ENCODE measurements at places on chromosomes 2 and 18.

DNA sequence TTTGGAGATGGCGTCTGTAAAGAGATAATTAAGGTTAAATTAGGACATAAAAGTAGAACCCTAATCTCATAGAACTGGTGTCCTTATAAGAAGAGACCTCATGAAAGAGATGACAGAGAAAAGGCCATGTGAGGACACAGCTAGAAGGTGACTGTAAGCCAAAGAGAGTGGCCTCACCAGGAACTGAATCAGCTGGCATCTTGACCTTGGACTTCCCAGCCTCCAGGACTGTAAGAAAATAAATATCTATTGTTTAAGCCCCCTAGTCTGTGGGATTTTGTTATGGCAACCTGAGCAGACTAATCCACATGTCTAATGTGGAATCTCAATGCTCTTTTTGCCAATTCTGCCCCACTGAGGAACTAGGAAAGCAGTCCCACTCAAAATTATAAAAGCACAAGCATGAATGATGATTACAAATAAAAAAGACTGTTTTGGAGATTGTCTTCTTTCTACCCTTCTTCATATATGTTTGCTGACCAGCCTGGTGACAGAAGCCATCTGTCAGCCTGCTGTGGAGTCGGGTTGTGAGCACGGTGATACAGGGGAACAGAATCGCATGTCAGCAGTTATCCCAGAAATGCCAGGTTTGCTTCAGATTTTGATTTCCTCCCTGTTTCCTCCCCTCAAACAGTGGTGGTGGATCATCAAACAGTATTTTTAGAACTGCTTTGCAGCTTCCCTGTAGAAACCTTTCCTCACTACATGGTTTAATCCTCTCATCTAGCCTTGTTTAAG lies 54.2 kb downstream of the INPP4A start:
- H3K36me3 ChIP-seq: peaks cover 11% of the 10 kb centered on the region
- peaks cover 15% of the 10 kb centered on the region for H3K4me1 ChIP-seq
- no peaks in the 10 kb centered on the region for H3K27me3 ChIP-seq

DNA sequence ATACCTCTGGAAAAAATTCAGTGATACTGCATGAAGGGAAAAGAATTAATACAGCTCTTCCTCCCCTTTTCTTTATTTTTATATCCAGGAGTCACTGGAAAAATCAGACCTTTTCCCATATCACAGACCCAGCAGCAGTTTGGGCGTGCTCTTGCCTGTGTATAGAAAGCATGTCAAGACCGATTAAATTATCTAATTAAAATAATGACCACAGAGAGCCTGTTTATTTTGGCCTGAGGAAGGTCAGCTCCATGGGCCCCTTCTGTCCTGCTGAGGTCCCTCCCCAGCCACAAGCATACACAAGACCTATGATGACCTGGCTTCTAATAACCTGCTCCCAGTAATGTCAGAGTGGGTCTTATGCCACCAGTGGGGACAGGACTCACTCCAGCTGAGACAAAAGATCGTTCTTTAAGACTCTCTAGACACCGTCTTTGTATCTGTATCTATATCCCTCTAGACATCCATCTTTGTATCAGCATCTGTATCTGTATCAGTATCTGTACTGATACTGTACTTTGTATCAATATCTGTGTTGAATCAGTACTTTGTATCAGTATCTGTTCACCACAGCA lies 147.8 kb downstream of the VAPA start:
- H3K27me3 ChIP-seq: peaks cover 3% of the 10 kb centered on the region
- H3K4me3 ChIP-seq: no peak overlapping the region
- DNase-seq: no peak
- no peak overlapping the region for H3K27ac ChIP-seq
- no peaks in the 10 kb centered on the region for H3K36me3 ChIP-seq

GRCh38 chr2:235086481-235087184 lies 134.8 kb downstream of the SH3BP4 start:
- H3K4me1 ChIP-seq: no peaks in the 10 kb centered on the region
- DNase-seq: no peak
- H3K27me3 ChIP-seq: no peaks in the 10 kb centered on the region
- no peak overlapping the region for H3K4me3 ChIP-seq

GRCh38 chr18:53603276-53603675 lies 621.2 kb downstream of the MBD2 start:
- H3K27ac ChIP-seq: no peak overlapping the region
- no peak overlapping the region for H3K4me3 ChIP-seq
- peaks cover 2% of the 10 kb centered on the region for H3K27me3 ChIP-seq
- DNase-seq: no peak
- H3K36me3 ChIP-seq: no peaks in the 10 kb centered on the region
- no peaks in the 10 kb centered on the region for H3K4me1 ChIP-seq

DNA sequence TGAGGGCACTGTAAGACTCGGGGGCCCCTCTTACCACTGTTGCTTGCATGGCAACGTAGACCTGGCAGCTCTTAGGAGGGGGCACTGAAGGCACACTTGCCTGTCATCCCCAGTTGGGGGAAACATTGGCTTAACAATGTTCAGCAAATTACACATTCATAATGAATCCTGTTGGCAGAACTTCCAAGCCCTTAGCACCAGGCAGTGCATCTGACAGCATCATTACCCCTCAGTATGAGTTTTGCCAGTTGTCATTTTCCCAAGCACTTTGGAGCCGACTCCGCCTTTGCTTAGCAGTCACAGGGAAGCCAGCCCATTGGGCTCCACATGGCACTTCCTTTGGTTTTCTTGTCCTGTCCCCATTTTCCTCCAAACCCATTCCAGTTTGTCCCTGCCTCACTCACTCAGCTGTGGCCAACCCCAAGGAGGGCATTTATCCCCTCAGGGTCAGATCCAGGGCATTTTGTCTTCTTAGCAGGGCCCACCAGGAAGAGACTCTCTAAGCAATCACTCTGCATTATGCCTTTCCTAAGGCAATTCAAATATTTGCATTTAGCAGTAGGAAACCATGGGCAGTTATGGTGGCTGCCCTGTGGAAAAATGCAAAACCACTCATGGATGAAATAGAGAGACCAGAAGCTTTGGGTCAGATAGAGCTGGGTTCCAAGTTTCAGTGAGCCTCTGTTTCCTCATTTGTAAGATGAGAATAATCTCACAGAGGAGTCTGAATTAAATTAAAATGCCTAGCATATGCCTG lies 73.9 kb downstream of the VSNL1 start:
- H3K4me3 ChIP-seq: no peak overlapping the region
- DNase-seq: no peak
- H3K27ac ChIP-seq: no peak overlapping the region
- no peaks in the 10 kb centered on the region for H3K36me3 ChIP-seq
- no peaks in the 10 kb centered on the region for H3K27me3 ChIP-seq

DNA sequence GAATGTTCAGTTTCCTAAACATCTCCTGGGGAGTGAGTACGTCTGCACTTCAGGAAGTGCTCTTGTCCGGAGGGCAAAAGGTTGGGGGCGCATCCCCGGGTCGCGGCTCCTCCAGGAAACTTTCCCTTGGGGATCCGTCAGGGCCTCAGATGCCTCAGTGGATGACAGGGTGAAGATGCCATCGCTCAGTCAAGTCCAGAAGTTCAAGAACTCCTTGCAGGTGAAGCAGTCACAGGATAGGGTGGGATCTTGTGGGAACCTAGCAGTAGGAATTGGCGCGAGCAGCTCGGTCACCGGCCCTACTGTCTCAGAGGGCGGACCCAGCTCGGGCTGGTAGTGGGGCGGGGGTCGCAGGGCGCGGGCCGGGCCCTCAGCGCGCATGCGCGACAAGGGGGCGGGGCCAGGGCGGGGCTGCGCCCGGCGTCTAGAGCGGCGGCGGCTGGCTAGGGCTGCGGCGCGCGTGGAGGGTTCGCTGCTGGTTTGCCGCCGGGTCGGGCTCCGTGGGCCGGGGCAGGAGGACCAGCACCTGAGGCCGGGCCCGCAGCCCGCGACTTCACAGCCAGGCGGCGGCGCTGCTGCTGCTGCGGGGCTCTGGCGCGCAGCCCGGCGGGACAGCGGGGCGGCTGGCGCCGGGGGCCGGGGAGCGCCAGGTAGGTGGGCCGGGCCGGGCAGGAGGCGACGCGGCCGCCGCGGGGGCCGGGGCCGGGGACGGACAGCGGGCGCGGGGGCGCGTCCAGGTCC lies at the start of gene INPP4A:
Gene INPP4A (plus strand): TSS at position 423 of the 741 bp plus-strand sequence. CDS start 75,191 bp downstream, outside the sequence.
- H3K36me3 ChIP-seq: peaks cover 3% of the 10 kb centered on the region
- H3K4me3 ChIP-seq: peak within 1 kb of the TSS; percentile 86
- peak within 1 kb of the TSS; percentile 83 for H3K27ac ChIP-seq
- no peaks in the 10 kb centered on the region for H3K27me3 ChIP-seq
- DNase-seq: no peak

- no peaks in the 10 kb centered on the region for H3K27me3 ChIP-seq
- DNase-seq: no peak
These were observed 5.7 kb upstream of the SPATS2L start for GRCh38 chr2:200300638-200301314.

- H3K27me3 ChIP-seq: no peaks in the 10 kb centered on the region
- no peaks in the 10 kb centered on the region for H3K4me1 ChIP-seq
- DNase-seq: no peak
These were observed 173.5 kb downstream of the UBE2E3 start for GRCh38 chr2:181153886-181154285.

GRCh38 chr2:234961784-234962183 lies 10.0 kb downstream of the SH3BP4 start:
- no peak for DNase-seq
- H3K36me3 ChIP-seq: no peaks in the 10 kb centered on the region
- no peak overlapping the region for H3K4me3 ChIP-seq
- H3K27ac ChIP-seq: no peak overlapping the region

- DNase-seq: no peak
- no peak overlapping the region for H3K27ac ChIP-seq
- H3K4me1 ChIP-seq: peaks cover 9% of the 10 kb centered on the region
- peaks cover 2% of the 10 kb centered on the region for H3K27me3 ChIP-seq
- no peaks in the 10 kb centered on the region for H3K36me3 ChIP-seq
- peak overlapping the region; percentile 80 for H3K4me3 ChIP-seq
These were observed 793 bp downstream of the NR4A2 start for GRCh38 chr2:156331572-156332283.

DNA sequence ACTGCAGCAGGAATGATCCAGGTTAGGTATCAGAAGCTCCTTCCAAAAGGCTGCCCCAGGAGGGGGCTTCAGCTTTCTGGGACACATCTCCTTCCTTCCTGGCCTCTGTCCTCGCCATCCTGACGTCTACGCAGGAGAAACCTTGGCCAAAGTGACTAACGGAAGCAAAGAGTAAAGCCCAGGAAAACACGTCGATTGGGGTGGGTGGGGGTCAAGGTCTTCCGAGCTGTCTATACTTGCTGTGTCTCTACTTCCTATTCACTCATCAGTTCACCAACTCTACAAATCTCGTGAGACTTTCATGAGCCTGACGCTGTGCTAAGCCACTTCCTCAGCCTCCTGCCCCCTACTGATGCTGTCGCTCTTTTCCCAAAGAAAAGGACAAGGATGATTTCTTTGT lies 212.6 kb downstream of the TNS1 start:
- peak overlapping the region; percentile 63 for H3K4me3 ChIP-seq
- no peaks in the 10 kb centered on the region for H3K27me3 ChIP-seq
- H3K4me1 ChIP-seq: peaks cover 3% of the 10 kb centered on the region
- no peak overlapping the region for H3K27ac ChIP-seq
- H3K36me3 ChIP-seq: no peaks in the 10 kb centered on the region

DNA sequence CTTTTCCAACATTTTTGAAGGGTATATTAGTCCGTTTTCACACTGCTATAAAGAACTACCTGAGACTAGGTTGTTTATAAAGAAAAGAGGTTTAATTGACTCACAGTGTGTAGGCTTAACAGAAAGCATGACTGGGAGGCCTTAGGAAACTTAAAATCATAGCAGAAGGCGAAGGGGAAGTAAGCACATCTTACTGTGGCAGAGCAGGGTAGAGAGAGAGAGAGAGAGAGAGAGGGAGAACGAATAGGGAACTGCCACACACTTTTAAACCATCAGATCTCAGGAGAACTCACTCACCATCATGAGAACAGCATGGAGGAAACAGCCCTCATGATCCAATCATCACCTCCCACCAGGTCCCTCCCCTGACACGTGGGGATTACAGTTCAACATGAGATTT lies 420.3 kb downstream of the SOCS6 start:
- no peaks in the 10 kb centered on the region for H3K27me3 ChIP-seq
- H3K4me3 ChIP-seq: no peak overlapping the region
- no peak overlapping the region for H3K27ac ChIP-seq
- no peaks in the 10 kb centered on the region for H3K36me3 ChIP-seq

DNA sequence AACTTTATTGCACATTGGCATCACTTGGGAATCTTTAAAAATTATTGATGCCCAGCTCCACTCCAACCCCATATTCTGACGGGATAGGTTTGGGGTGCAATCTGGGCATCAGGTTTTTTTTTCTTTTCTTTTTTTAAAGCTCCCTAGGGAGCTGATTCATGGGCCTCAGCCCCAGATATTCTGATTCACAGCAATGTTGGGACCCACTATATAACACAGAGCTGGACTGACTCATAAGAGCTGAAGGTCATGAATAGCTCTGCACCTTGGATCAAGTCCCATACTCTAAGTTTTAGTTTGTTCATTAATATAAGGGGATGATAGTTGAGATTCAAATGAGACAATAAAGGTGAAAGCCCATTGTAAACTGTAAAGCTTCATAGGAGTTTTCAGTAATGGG lies 191.1 kb upstream of the REV1 start:
- H3K4me1 ChIP-seq: no peaks in the 10 kb centered on the region
- no peak overlapping the region for H3K27ac ChIP-seq
- H3K36me3 ChIP-seq: no peaks in the 10 kb centered on the region
- DNase-seq: no peak
- no peaks in the 10 kb centered on the region for H3K27me3 ChIP-seq

GRCh38 chr2:146602383-146602782 lies 1242.4 kb upstream of the ACVR2A start:
- no peaks in the 10 kb centered on the region for H3K4me1 ChIP-seq
- no peak overlapping the region for H3K27ac ChIP-seq
- no peak for DNase-seq
- H3K27me3 ChIP-seq: no peaks in the 10 kb centered on the region
- H3K36me3 ChIP-seq: no peaks in the 10 kb centered on the region

- no peak for DNase-seq
- no peak overlapping the region for H3K4me3 ChIP-seq
- H3K27ac ChIP-seq: no peak overlapping the region
These were observed 77.8 kb downstream of the ADAM23 start for GRCh38 chr2:206521115-206521514.

DNA sequence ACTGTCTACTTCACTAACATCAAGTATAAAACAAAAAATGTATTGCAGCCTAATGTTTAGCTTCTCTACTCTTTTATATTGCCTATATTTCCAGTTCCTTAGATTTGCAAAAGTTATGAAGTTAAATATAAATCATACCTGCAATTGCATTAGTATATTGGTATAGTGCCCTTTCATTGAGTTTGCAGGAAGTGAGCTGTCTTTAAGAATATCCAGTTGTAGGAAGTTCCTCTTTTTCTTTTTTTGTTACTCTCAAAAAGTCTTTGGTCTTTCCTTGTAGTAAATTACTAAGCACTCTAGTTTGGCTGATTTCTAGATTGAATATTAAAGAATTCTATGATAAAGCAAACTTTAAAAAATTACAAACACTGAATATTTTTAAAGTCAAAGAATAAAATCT lies 71.3 kb upstream of the FN1 start:
- H3K27ac ChIP-seq: no peak overlapping the region
- DNase-seq: no peak
- no peak overlapping the region for H3K4me3 ChIP-seq

DNA sequence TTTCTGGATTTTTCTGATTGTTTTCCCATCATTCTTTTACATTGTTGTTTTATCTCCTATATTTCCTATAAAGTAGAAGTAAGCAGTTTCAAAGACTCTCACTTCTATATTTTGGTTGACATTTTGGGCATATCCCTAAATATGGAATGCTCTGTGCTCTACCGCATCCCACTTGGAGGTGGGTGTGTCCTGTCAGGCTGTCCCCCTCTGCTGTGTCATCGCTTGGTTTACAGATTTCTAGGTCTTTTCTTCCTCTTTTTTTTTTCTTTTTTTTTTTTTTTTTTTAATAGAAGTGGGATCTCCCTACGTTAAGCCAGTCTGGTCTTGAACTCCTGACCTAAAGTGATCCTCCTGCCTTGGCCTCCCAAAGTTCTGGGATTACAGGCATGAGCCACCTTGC lies 13.3 kb downstream of the DGKD start:
- H3K27me3 ChIP-seq: no peaks in the 10 kb centered on the region
- H3K27ac ChIP-seq: no peak overlapping the region
- H3K4me1 ChIP-seq: peaks cover 9% of the 10 kb centered on the region
- H3K36me3 ChIP-seq: peaks cover 2% of the 10 kb centered on the region

Measured in GM12878 (cell line).